ENCODE measurements at places on chromosomes 7 and 10.

DNA sequence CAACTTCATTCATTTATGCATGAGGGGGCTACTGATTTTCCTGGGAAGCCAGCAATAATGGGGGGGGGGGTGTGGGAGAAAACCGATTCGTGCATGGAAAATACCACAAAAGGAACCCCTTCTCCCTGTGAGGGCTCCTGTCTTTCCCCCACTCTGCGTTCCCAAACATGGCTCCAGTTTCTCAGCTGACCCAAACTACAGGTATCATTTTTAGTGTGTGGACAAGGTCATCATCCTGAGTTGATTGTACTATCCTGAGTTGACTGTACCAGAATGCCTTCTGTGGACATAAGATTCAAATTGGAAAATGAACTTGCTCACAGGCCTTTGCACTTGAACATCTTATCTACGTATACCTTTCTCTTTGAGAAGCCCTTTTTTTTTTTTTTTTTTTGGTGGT is 49.9 kb downstream of the ZRANB1 start:
- no peak for DNase-seq

GRCh38 chr10:55163388-55163979 is 362.5 kb upstream of the PCDH15 start:
- DNase-seq = no peak

GRCh38 chr7:130268463-130269317 is 2.0 kb downstream of the CPA2 start:
- no peak for DNase-seq

DNA sequence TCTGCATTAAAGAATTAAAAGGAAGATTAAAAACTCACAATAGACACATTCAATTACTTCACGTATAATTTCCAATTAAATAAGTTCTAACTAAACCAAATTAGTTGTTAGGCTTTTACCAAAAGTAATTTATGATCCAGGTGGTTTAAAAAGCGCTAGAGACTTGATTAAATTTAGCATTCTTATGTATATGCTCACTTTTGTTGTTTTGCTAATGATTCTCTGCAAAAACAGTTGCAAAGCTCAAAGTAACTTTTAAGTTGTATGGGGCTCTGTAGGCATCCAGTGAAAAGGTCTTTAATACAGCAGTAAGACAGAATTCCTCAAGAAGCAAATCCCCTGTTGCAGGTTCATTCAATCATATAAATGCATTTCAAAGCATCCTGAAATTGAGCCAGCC is 15.5 kb upstream of the PNPLA8 start:
- no peak for DNase-seq

DNA sequence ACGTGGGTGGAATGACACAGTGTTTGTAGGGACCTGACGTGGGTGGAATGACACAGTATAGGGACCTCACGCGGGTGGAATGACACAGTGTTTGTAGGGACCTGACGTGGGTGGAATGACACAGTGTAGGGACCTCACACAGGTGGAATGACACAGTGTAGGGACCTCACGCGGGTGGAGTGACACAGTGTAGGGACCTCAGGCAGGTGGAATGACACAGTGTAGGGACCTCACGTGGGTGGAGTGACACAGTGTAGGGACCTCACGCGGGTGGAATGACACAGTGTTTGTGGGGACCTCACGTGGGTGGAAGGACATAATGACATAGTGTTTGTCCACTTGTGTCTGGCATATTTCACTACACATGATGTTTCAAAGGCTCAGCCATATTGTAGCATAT is 19.3 kb downstream of the PPP2R2D start:
- no peak for DNase-seq

GRCh38 chr10:30557884-30558283 is 71.7 kb downstream of the LYZL2 start:
- DNase-seq = no peak

DNA sequence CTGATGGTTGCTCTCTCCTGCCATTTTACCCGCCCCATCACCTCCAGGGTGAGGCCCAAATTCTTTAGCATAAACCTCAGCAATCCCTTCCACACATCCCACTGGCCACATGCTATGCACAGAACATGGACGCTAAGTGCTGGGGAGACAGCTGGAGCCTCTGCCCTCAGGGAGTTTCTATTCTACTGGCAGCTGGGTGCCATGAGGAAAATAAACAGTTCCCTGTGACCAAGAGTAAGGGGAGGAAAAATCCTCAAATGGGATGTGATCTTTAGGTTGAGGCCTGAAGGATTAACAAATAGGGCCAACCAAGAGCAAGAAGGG is 1.2 kb downstream of the PARP12 start:
- no peak for DNase-seq

DNA sequence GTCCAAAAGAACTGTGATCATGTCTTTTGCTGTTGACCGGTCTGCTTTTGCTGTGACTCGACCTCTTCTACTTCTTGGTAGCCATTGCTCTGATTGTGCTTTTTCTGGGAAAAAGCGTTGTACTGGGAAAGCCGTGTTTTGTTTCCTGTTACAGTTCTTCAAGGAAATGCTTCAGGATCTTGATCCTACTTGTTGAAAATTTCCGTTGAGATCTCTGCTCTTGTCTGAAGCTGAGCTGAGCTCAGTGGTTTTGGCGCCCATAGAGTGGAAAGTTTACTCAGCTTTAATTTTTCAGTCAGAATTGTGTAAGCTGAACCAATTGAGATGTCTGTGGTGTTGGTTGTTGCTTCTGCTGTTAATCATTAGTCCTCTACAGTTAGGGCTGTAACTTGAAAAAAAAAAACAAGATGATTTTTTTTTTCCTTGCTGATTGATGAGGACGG is 302.2 kb downstream of the CCDC3 start:
- DNase-seq = no peak

GRCh38 chr10:61452151-61452651 is 980 bp downstream of the TMEM26 start:
- DNase-seq = no peak

DNA sequence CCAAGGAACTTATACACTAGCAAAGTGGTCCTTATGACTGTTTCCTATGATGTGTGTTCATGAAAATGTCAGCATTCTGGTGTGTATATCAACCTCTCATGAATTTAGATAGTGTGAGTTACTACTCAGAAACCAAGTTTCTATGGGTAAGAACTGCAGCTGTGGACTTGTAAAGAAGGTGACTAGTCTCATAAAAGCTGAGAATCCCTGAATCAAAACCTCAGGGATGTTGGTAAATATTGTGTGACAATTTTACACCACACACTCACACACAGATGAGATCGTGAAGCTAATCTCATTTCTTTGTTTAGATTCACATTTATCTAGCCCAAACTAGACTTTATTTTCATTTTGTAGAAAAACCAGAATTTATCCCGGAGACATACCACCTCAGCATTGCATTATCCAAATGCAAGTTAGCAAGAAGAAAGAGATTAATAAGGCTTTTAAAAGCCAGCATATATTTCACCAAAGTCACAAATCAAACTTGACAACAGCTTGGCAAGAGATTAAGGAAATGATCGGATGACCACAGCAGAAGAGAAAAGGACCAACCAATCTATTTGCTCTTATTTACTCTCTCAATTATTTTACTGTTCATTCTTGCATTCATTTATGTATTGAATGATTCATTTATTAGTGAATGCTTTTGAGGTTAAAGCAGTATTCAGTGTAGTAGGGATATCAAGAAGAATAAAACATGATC is 92.9 kb downstream of the PLXDC2 start:
- DNase-seq = no peak
